ENCODE measurements at places on chromosomes 16 and 17.

- no peak for DNase-seq
Measured at GRCh38 chr16:77897129-77897437, 108.7 kb downstream of the VAT1L start.

DNA sequence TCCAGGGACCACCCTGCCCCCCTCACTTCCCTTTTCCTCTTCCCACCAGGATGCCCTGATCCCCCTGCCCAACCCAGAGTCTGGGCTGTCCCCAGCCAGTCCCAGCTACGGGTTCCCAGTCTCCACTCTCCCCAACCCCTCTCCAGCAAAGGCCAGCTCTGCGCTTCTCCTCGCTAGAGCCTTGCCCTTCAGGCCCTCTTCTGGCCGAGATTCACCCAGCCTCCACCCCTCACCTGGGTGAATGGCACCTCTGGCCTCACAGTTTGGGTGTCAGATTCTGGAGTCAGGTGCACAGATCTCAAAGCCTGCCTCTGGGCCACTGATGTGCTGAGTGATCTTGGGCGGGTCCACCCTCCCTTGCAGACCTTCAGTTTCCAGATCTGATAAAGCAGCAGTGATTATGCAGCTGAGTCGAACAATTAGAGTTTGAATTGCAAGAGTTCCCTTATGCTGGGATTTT is 185.6 kb upstream of the TNRC6C start:
- no peak for DNase-seq

DNA sequence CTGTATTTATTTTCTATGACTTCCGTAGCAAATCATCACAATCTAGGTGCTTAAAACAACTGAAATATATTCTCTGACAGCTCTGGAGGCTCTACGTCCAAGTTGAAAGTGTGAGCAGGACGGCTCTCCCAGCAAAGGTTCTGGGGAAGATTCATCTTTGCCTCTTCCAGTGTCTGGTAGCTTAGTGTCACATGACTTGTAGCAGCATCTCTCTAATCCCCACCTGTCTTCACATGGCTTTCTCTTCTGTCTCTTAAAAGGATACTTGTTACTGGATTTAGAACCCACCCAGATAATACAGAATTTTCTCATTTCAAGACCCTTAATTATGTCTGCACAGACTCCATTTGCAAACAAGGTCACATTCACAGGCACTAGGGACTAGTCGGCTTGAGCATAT is 687.7 kb upstream of the RBFOX1 start:
- no peak for DNase-seq

DNA sequence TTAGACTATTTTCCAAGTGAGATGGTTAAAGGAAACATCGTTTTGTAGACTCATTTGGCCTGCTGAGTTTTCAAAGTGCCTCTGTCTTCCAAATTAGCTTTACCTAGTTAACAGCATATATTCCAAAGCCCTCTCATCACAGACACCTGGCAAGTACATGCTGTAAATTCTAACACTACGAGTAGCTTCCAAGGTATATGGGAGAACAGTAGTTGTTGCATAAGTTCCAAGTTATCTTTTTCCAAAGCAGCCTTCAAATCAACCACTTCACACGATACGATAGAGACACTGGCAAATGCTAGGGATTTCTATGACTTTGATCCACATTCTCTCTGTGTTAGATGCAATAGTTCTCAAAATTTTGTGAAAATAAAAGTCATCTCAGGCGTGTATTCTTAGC is 299.3 kb downstream of the CNTNAP4 start:
- DNase-seq: no peak

GRCh38 chr16:67243481-67243880 is 3.8 kb downstream of the FHOD1 start:
- DNase-seq: no peak

GRCh38 chr16:74257061-74257460 is 39.6 kb upstream of the PSMD7 start:
- no peak for DNase-seq

DNA sequence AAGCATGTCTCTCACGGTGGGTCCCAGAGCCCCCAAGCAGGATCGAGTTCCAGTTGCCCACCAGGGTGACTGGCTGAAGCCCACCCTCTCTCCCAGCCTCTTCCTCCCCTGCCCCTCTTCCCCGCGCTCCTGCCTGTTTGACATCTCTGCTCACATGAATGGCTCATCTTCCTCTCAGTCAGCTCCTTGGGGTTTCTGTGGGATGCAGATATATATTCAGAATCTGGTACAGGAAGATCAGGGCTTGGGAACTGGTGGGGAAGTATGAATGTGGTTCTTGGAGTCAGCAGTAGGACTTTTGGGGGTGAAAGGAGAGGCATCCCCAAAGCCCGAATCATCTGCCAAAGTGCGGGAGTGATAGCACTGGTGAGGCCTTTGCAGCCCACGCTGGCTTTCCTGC is 158.9 kb upstream of the CIBAR2 start:
- no peak for DNase-seq

DNA sequence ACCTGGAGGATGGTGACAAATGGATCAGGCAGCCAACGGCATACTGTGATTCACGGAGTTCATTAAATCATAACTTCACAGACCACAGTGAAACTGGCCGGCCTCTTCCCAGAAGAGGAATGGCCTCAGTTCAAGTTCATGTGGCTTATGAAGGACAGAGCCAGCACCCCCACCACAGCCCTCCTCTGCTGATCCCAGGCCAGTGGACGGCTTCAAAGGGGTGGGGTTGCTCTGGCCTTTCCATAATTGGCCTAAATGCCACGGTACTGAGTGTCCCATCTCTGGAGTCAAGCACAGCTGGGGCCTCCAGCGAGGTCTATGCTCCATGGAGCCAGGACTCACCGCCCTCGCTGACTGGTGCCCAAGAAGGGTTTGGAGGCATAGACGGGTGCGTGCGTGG is 21.4 kb downstream of the GALNS start:
- DNase-seq: no peak

Measured in stimulated activated CD8-positive, alpha-beta memory T cell treated with anti-CD3 and anti-CD28 coated beads, Interleukin-4, amount 100 ng/mL, for 1 hour (primary cell).